ENCODE measurements at places on chromosomes 6 and 20. TPM values are rescaled to one million over a fixed set of nuclear protein-coding genes. Genes with fewer than 3 reads are reported as not detected.

PHF10 gene
- 16.6 TPM for total RNA-seq

SNRPB2 gene
- total RNA-seq: 3.4 TPM

TMEM244 gene
- not detected for total RNA-seq

TMC2 gene
- total RNA-seq: not detected

NT5E gene
- total RNA-seq: 143 TPM

CHMP4B gene
- 42.8 TPM for total RNA-seq

BFSP1 gene
- not detected for total RNA-seq

BPI gene
- not detected for total RNA-seq

TCF15 gene
- total RNA-seq: 8.3 TPM

TBXT gene
- not detected for total RNA-seq

BCAS1 gene
- total RNA-seq: not detected

APOBEC2 gene
- not detected for total RNA-seq

DNA sequence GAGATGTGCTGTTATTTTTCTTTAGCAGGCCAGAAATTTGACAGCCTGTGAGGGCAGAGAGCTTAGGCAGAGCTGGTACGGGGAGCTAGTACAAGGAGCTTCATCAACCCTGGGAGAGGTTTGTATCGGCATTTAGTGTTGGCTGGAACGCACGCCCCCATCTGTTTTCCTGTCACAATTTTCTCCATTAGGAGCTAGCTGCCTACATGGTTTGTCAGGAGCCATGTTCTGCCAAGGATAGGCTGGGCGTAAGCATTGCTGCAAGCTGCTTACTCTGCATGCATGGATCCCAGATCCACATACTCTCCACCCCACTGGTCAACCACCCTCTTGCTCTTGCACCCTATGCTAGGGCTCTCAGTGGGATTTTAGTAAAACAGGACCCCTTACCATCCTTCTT, 449.0 kb upstream of the CHD6 start:
- DNase-seq: no peak
- no peaks in the 10 kb centered on the region for H3K27me3 ChIP-seq
- no peak overlapping the region for H3K4me3 ChIP-seq
- no peaks in the 10 kb centered on the region for H3K36me3 ChIP-seq
- H3K4me1 ChIP-seq: no peaks in the 10 kb centered on the region
- no peak overlapping the region for H3K27ac ChIP-seq

- peaks cover under 1% of the 10 kb centered on the region for H3K4me1 ChIP-seq
- no peaks in the 10 kb centered on the region for H3K27me3 ChIP-seq
- H3K4me3 ChIP-seq: no peak overlapping the region
- H3K36me3 ChIP-seq: no peaks in the 10 kb centered on the region
Measured at GRCh38 chr6:30150671-30151395, 10.2 kb downstream of the TRIM10 start.

- H3K4me3 ChIP-seq: no peak overlapping the region
- H3K27me3 ChIP-seq: no peaks in the 10 kb centered on the region
- peaks cover 4% of the 10 kb centered on the region for H3K4me1 ChIP-seq
Measured at GRCh38 chr20:46563860-46564221, 13.4 kb upstream of the OCSTAMP start.

- H3K36me3 ChIP-seq: no peaks in the 10 kb centered on the region
- peaks cover 10% of the 10 kb centered on the region for H3K4me1 ChIP-seq
Measured at GRCh38 chr6:11236076-11236750, 3.7 kb upstream of the NEDD9 start.

- H3K27me3 ChIP-seq: no peaks in the 10 kb centered on the region
- H3K4me3 ChIP-seq: peak overlapping the region; percentile 78
- no peak overlapping the region for H3K27ac ChIP-seq
- no peaks in the 10 kb centered on the region for H3K4me1 ChIP-seq
- no peaks in the 10 kb centered on the region for H3K36me3 ChIP-seq
- no peak for DNase-seq
Measured at GRCh38 chr6:117908246-117909068, 1.4 kb downstream of the SLC35F1 start.

- H3K27me3 ChIP-seq: no peaks in the 10 kb centered on the region
- no peak for DNase-seq
- H3K36me3 ChIP-seq: no peaks in the 10 kb centered on the region
- no peak overlapping the region for H3K27ac ChIP-seq
- no peaks in the 10 kb centered on the region for H3K4me1 ChIP-seq
- no peak overlapping the region for H3K4me3 ChIP-seq
Measured at GRCh38 chr20:57759724-57760123, 49.9 kb upstream of the PMEPA1 start.

DNA sequence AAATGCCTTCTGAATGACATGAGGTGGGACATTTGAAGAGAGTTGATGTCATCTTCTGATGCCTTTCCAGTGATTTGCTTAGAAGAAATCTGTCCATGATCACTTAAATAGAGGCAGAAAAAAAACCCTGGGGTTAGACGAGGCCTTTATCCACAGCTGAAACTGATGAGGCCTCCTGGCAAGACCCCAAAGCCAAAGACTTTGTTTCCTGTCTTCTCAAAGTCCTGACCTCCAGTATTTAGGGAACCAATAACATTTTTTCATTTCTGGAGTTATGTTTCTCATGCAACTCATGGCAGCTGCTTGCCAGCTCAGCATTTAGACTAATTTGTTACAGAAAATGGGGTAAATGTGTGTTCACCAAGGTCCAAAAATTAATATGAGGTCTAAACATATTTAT, 248.0 kb upstream of the PRDM1 start:
- no peaks in the 10 kb centered on the region for H3K36me3 ChIP-seq
- no peaks in the 10 kb centered on the region for H3K4me1 ChIP-seq
- H3K4me3 ChIP-seq: no peak overlapping the region
- no peak for DNase-seq
- H3K27me3 ChIP-seq: no peaks in the 10 kb centered on the region
- no peak overlapping the region for H3K27ac ChIP-seq

- peaks cover 5% of the 10 kb centered on the region for H3K4me1 ChIP-seq
- peaks cover 5% of the 10 kb centered on the region for H3K27me3 ChIP-seq
- H3K4me3 ChIP-seq: peak within 1 kb of the TSS; percentile 80
- H3K27ac ChIP-seq: no peak within 1 kb of the TSS
- peak; percentile 70 for DNase-seq
- H3K36me3 ChIP-seq: no peaks in the 10 kb centered on the region
Measured at GRCh38 chr20:1225783-1226654, at the start of gene RAD21L1. Gene RAD21L1 (plus strand): TSS chr20:1226044. CDS start chr20:1228454, 2,410 bp downstream.

DNA sequence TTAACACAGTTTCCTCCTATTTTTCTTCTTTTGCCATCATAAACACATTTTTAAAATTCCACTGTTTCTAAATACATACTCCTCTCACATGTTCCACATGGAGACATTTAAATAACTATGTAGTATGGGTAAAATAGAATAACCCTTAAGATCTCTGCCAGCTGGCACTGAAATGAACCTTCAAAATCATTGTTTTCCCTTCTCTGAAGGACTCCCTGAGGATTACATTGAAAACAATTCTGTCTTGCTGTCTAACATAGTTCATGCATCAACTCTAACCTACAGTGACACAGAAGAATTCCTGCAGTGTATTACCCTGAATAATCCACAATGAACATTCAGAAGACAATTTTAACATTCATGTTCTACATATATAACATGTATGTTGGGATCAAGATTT, 1361.8 kb upstream of the CITED2 start:
- H3K4me3 ChIP-seq: no peak overlapping the region
- no peaks in the 10 kb centered on the region for H3K27me3 ChIP-seq
- peaks cover 16% of the 10 kb centered on the region for H3K4me1 ChIP-seq
- no peaks in the 10 kb centered on the region for H3K36me3 ChIP-seq
- no peak overlapping the region for H3K27ac ChIP-seq

DNA sequence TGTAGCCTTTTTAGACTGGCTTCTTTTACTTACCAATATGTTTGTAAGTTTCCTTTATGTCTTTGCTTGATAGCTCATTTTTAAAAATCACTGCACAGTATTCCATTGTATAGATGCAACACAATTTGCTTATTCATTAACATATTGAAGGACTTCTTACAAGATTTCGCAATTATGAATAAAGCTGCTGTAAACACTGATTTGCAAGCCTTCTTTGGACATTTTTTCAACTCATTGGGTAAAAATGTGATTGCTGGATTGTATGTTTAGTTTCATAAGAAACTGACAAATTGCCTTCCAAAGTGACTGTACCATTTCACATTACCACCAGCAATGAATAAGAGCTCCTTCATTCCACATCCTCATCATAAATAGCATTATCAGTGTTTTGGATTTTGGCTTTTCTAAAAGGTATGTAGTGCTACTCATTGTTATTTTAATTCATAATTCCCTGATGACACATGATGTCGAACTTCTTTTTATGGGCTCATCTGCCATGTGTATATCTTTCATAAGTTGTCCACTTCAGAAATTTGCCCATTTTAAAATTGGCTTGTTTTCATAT, 80.7 kb downstream of the TFAP2B start:
- DNase-seq: no peak
- H3K4me1 ChIP-seq: no peaks in the 10 kb centered on the region
- H3K36me3 ChIP-seq: no peaks in the 10 kb centered on the region

DNA sequence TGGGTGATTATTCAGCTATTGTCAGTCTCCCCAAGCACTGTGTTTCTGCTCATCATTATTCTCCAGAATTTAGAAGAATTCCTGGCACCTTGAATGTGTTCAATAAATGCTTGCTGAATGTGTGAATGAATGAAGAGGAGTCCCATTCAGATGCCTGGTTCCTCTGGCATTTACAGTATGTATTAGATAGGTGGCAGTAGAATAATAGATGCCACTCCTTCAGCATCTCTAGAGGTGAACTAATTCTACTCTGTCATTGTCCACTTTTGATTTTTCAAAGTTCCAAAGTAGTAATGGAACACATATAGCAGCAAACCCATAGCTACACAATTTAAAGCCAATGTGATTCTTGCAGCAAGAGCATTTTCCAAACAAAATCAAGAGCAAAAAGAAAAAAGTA, 118.9 kb upstream of the CEP162 start:
- H3K36me3 ChIP-seq: no peaks in the 10 kb centered on the region
- no peak overlapping the region for H3K27ac ChIP-seq
- no peaks in the 10 kb centered on the region for H3K4me1 ChIP-seq
- no peak overlapping the region for H3K4me3 ChIP-seq
- DNase-seq: no peak

DNA sequence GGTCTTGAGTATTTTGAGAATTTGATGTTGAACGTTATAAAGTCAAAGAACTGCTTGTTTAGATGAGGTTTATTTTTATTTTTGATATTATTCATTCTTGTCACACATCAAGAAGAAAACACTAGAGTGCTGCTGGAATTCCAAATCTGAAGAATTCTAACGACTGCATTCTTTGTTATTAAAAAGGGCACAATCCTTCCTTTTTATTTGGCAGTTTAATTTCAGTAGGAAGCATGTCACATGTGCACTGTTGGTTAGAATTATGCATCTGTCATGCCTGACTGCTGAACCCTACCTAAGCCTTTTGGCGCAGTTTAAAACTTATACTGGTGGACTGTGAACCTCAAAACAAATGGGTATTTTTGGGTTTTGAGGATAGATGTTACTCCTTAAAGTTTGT, 4.0 kb downstream of the ID4 start:
- no peaks in the 10 kb centered on the region for H3K36me3 ChIP-seq
- DNase-seq: no peak
- no peaks in the 10 kb centered on the region for H3K27me3 ChIP-seq
- peak overlapping the region; percentile 95 for H3K4me3 ChIP-seq

DNA sequence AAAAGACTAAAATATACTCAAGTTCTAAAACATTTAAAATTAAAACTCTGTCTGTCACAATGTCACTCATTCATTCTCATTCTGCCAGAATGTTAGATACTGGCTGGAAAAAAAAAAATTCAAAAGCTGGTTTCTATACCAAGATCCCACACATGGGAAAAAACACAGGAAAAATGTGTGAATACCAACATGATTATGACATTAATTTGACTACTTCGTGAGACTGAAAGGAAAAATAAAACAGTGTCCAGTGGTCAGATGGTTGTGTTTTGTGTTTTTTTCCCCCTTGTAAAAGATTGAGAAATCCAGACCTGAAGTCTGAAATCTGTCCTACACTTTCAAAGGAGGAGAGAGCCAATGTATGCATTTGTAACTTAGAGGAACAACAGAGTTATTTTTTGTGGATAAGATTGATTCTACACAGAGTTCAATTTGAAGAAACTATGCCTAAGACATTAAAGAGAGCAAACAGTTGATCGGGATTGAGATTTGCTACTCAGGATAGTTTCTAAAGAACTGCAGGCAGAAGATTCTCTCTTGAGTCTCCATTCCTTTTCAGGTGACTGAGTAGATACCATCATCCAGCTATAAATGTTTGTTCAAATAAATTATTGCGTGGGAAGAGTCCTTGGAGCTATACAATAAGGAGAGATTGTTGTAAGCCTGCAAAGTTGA, 39.2 kb upstream of the TXLNB start:
- DNase-seq: no peak
- no peaks in the 10 kb centered on the region for H3K36me3 ChIP-seq
- H3K4me3 ChIP-seq: no peak overlapping the region

DNA sequence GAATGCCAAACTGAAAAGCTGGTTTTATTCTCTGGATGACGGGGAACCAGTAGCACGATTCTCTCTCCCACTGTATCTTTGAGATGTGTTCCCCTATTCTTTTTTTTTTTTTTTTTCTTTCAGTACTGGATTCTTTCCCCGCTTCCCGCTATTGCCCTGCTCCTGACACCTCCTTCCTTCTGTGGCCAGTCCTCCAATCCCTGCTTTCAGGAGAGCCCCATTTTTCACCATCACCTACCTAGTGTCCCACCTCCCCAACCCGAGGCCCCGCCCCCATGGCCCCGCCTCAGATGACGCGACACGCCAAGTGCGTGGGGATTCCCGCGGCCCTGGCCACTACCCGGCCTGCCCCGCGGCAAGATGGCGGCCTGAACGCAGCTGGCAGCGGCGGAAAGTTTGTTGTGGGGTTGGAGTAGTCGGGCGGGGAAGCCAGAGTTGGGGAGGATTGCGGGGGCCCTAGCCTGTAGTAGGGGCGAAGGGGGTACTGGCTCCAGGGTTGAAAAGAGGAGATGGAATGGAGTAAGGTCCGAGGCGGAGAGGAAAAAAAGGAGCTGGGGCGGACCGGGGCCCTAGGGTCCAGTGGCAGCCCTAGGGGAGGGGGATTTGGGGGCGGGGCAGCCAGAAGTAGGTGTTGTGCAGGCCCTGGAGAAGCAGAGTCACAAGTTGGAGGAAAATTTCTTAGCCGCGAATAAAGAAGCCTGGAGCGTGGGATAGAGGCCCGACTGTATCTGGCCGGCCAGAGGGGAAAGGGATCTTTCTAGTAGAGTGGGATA, at the start of gene TJAP1:
TJAP1 (plus strand) TSS at position 336 of the 773 bp plus-strand sequence. CDS start 21,432 bp downstream, outside the sequence.
- no peaks in the 10 kb centered on the region for H3K36me3 ChIP-seq
- peak within 1 kb of the TSS; percentile 37 for H3K27ac ChIP-seq
- DNase-seq: peak; percentile 95
- no peaks in the 10 kb centered on the region for H3K27me3 ChIP-seq

- H3K27me3 ChIP-seq: no peaks in the 10 kb centered on the region
- DNase-seq: no peak
- H3K27ac ChIP-seq: no peak overlapping the region
- no peak overlapping the region for H3K4me3 ChIP-seq
Measured at GRCh38 chr6:62324834-62325233, 38.8 kb upstream of the KHDRBS2 start.

GRCh38 chr6:157151989-157152388, 171.3 kb downstream of the TMEM242 start:
- peaks cover 7% of the 10 kb centered on the region for H3K4me1 ChIP-seq
- no peaks in the 10 kb centered on the region for H3K27me3 ChIP-seq

GRCh38 chr6:4653141-4653540, 123.1 kb upstream of the CDYL start:
- H3K4me1 ChIP-seq: no peaks in the 10 kb centered on the region
- no peak overlapping the region for H3K4me3 ChIP-seq
- no peak overlapping the region for H3K27ac ChIP-seq
- no peaks in the 10 kb centered on the region for H3K27me3 ChIP-seq
- DNase-seq: no peak
